Stimulated activated CD4-positive, alpha-beta T cell treated with anti-CD3 and anti-CD28 coated beads, TNF-alpha, amount 100 ng/mL, for 24 hours (primary cell): ENCODE measurements at places on chromosomes 12 and 14.

- DNase-seq, result peak; percentile 73
Observed at GRCh38 chr12:112978163-112979040, at the start of gene OAS2. TSS of gene OAS2 (plus strand) at chr12:112978519. CDS start at chr12:112978609, 90 bp downstream.

DNA sequence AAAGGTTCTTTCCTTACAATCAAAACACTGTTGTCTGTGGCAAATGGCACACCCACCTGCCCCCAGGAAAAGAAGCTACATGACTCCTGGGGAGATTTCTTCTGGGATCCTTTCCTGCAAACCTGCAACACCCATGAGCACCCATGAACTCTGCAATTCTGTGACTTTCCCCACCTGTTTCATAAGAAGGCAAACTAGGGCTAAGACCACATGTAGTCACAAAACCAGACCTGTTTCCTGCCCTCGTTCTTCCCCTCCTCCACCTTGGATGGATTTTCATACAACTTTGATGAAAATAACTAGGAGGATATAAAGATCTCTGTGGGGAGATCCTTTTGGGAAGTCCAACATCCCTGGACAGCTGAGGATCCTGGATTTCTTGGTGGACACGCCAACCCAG lies 1084.7 kb downstream of the BCL11B start:
- no peak for DNase-seq

- DNase-seq, result no peak
Observed at GRCh38 chr12:43480591-43480990, 71.4 kb downstream of the ADAMTS20 start.

GRCh38 chr12:101570047-101570446 lies 24.7 kb upstream of the MYBPC1 start:
- DNase-seq, result no peak

DNA sequence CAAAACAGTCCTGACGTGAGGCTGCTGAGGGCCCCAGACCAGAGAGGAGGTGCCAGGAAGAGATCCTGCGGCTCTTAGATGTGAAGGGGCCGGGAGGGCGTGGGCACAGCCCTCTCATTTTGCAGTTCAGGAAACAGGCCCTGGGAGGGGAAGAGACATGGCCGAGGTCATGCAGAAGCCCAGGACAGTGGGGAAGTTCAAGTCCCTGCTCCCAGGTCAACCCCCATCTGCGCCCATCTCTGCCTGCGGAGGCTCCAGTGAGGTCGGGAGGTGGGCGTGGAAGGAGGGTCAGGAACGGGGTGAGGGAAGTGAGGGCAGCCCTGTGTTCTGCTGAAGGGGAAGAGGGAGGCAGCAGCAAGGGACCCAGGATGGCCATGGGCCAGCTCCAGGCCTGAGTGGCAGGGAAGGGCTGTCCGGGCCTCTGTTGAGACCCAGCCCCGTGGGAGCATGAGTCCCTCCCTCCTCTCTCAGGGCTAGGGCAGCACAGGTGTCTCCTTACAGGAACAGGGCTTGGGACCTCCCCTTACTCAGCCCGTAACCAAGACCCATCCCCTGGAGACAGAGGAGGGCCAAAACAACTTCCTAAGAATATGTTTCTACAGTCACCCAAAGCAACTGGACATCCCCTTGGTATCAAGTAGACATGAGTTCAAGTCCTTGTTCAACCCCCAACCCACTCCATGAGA lies 90.8 kb downstream of the LGMN start:
- no peak for DNase-seq

GRCh38 chr14:67569011-67569650 lies 30.9 kb downstream of the PIGH start:
- DNase-seq, result no peak

DNA sequence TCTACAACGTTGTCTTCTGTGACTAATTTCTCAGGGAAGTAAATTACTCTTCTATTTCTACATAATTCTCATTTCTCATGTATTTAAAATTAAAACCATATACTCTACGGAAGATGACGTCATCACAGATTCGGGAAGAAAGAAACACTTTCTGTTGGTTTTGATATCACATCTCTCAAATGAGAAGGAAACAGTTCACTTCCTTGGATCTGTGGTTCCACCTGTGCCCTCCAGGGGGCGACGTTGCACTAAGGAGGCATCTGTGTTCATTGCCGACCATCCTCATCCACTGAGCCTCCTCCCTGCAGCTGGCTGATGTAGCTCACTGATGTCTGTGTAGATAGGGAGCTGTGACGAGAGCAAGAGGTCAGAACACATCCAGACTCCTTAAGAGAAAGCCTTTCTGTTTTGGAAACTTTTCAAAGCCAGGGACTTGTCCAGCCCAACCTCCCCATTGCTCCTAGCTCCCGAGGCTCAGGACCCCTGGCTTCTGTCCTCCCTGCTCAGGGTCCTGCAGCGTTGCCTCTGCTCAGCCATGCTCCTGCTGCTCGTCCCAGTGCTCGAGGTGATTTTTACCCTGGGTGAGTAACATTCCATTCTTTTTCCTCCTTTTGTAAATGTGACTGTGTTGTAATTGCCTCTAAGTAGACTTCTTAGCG lies 172.7 kb upstream of the OR4E1 start:
- peak; percentile 49 for DNase-seq

GRCh38 chr12:127667131-127667685 lies 599.8 kb upstream of the TMEM132C start:
- no peak for DNase-seq

- peak; percentile 51 for DNase-seq
Observed at GRCh38 chr12:22334410-22335100, at the start of gene ST8SIA1. TSS of gene ST8SIA1 (minus strand) at chr12:22334707. CDS start at chr12:22334232, 475 bp downstream.

GRCh38 chr12:11209113-11209512 lies 22.4 kb upstream of the TAS2R42 start:
- no peak for DNase-seq

DNA sequence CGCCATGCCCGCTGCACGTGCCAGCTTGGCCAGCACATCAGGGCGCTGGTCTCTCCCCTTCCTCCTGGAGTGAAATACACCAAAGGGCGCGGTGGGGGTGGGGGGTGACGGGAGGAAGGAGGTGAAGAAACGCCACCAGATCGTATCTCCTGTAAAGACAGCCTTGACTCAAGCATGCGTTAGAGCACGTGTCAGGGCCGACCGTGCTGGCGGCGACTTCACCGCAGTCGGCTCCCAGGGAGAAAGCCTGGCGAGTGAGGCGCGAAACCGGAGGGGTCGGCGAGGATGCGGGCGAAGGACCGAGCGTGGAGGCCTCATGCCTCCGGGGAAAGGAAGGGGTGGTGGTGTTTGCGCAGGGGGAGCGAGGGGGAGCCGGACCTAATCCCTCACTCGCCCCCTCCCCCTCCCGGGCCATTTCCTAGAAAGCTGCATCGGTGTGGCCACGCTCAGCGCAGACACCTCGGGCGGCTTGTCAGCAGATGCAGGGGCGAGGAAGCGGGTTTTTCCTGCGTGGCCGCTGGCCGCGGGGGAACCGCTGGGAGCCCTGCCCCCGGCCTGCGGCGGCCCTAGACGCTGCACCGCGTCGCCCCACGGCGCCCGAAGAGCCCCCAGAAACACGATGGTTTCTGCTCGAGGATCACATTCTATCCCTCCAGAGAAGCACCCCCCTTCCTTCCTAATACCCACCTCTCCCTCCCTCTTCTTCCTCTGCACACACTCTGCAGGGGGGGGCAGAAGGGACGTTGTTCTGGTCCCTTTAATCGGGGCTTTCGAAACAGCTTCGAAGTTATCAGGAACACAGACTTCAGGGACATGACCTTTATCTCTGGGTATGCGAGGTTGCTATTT lies 914 bp upstream of the CCND2 start:
- no peak for DNase-seq

DNA sequence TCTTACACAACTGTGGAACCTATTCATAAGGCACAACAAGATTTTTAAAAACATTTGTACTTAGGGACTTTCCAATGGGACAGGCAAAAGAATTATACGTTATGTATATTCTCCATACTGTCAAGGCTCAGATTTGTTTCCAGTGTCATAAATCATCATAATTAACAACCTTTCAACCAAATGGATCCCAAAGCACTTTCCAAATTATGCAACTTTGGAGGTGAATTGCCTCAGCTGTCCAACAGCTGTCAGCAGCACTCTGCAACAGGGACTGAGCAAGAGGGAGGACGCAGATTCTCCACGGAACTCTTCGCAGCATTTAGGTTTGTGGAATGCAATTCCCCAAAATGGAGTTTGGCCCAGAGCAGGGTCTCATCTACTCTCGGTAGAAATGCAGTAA lies 186.6 kb downstream of the PAX9 start:
- no peak for DNase-seq

GRCh38 chr12:24739106-24739779 lies 209.7 kb downstream of the BCAT1 start:
- no peak for DNase-seq

DNA sequence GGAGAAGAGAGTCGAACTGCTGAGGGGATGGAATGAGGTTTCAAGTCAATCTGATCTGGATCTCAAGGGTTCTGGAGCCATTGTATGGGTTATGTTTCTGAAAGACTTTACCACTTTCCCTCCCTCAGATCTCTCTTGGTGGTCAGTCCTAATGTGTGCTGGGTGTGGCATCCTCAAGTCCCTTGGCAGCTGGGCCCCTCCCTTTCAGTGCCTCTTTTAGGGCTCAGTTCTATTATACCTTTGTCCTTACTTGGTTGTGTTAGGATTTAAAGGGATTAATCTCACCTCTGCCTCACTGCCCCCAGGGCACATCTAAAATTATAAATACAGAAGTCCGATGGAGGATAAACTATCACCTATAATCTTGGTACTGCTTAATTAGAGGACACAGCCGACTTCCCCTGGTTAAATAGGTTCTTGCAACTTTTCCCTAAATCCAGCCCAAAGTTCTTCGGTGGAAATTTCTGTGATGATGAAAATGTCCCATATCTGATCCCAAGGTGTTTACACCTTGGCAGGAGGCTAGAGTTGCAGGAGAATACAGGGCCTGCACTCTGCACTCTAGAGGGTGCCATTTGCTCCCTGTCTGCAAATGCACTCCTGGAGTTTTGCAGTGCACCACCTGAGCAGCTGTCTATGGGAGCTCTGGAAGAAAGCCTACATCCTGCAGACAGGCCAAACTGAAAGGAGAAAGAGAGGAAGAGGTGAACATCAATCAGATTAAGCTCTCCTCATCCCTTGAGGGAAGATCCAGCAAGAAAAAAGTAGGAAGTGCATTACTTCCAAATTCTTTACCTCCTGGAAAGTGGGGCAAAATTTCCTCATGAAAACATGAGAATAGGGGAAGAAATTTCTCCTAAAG lies 106.8 kb downstream of the NUAK1 start:
- no peak for DNase-seq

DNA sequence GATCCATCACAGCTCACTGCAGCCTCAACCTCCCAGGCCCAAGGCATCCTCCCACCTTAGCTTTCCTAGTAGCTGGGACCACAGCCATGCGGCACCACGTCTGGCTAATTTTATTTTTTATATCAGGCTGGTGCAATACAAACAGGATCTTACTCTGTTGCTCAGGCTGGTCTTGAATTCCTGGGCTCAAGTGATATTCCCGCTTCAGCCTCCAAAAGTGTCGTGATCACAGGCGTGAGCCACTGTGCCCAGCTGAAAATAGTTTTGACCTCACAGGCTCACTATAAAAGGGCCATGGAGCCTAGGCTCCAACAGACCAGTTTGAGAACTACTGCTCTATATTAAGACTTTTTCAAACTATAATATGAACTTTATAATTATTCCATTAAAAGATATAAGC lies 37.3 kb downstream of the SNX6 start:
- no peak for DNase-seq

- no peak for DNase-seq
Observed at GRCh38 chr12:3197131-3197818, 120.1 kb downstream of the TSPAN9 start.

DNA sequence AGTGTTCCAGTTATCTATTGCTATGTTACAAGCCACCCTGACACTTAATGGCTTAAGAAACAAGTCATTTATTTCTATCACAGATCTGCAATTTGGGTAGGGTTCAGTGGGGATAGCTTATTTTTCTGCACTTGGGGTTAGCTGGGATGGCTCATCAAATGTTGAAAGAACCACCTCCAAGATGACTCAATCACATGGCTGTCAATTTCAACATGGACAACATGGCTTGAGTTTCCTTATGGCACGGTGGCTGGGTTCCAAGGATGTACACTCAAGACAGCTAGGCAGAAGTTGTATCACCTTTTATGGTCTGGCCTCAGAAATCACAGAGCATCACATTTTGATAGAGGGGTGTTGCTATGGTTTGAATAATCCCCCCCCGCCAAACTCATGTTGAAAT lies 24.5 kb upstream of the IGF1 start:
- DNase-seq, result no peak

DNA sequence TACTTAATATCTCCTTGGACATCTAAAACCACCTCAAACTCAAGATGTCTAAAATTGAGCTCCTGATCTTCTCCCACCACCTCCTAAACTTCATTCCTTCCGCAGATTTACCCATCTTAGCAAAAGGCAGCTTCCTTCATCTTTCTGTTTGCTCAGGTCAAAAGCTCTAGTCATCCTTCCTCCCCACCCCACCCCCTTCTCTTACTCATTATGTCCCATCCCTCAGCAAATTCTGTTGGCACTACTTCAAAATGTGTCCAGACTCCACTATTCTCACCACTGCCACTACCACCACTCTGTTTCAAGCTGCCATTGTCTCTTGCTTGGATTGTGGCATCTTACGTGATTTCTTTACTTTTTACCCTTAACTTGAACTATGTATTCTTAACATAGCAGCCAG lies 59.2 kb upstream of the ZDHHC17 start:
- no peak for DNase-seq

- no peak for DNase-seq
Observed at GRCh38 chr12:96246926-96247505, 52.8 kb downstream of the ELK3 start.

DNA sequence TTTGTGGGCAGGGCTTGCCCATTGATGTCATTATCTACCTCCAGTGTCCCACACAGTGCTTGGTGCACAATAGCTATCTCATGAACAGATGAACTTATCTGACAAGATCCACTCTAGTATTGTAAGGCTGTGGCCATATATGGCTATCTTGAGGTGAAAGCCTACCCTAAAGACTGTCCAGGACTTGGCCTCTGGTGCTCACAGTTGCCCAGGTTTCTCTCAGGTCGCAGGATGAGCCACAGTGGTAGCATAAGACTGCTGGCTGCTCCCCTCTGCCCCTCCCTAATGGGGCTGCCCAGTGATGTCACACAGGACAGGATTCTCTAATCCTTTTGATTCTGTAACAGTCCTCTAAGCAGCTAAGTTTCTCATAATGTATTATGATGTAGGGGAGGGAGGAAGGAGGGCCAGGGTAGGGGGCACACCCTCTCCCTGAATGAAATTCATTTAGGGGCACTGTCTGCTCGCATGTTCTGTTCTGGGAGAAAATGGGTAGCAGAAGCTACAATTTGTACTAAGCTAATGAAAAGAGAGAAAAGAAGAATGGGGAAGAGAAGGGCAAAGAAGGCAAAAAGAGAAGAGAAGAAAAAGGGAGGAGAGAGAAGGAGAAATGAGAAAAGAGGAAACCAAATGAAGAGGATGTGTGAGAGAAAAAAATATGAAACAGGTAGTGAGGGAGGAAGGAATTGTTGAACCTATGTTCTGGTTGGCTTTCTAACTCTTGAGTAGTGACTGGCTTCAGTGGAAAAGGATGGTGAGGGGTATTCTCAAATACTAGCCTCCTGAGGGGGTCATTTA lies 3.4 kb upstream of the PPM1A start:
- DNase-seq, result no peak

GRCh38 chr14:26286913-26287205 lies 311.0 kb downstream of the NOVA1 start:
- no peak for DNase-seq

GRCh38 chr12:13223179-13223804 lies 26.8 kb downstream of the EMP1 start:
- no peak for DNase-seq

- DNase-seq, result no peak
Observed at GRCh38 chr14:96574171-96574632, 72.0 kb downstream of the PAPOLA start.
